ENCODE measurements at places on chromosomes 3 and 15.

- H3K36me3 ChIP-seq = no peaks in the 10 kb centered on the region
- peaks cover 4% of the 10 kb centered on the region for H3K4me1 ChIP-seq
- DNase-seq = no peak
- no peak overlapping the region for H3K27ac ChIP-seq
- peaks cover 36% of the 10 kb centered on the region for H3K27me3 ChIP-seq
These were observed 5.3 kb upstream of the CEMIP start for GRCh38 chr15:80773792-80774352.

DNA sequence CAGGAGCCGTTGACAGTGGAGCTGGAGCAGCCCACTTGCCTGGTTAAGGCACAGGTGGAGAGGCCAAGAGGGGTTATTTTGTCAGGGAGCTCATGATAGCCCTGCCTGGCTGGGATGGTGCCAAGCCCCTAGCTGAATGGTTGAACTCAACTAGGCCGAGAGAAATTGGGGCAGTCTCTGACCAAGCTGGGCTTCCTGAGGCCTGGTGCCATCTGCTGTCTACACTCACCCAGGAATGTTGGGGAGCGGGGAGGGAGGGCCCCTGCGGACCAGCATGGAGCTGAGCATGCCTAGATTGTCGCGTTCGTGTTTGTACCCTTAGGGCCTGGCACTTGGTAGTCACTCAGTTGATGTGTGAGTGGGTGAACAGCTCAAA, 1.2 kb downstream of the BRPF1 start:
- peaks cover 64% of the 10 kb centered on the region for H3K4me1 ChIP-seq
- H3K27ac ChIP-seq = peak overlapping the region; percentile 94
- no peak for DNase-seq

DNA sequence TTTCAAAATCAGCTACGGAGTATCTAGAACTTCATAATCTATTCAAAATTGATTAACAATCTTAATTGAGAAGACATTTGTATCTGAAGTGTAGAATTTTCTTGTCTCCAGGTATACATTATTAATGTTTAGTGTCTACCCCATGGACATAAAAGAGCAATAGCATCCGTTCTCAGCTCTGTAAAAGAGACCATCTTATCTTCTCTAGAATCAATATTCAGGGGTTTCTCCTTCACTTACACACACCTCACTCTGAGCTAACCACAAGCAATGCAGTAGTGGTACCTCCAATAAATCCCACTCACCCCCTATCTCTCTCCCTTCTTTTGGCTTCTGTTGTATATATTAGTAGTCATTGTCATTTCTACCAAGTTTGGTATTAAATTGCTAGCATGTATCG, 16.2 kb downstream of the MBNL1 start:
- peak overlapping the region; percentile 75 for H3K27ac ChIP-seq
- H3K27me3 ChIP-seq = no peaks in the 10 kb centered on the region
- H3K36me3 ChIP-seq = peaks cover 20% of the 10 kb centered on the region
- H3K4me1 ChIP-seq = peaks cover 80% of the 10 kb centered on the region
- peak overlapping the region; percentile 19 for H3K4me3 ChIP-seq

- no peaks in the 10 kb centered on the region for H3K27me3 ChIP-seq
- H3K36me3 ChIP-seq = no peaks in the 10 kb centered on the region
- no peak overlapping the region for H3K4me3 ChIP-seq
- no peak overlapping the region for H3K27ac ChIP-seq
These were observed 107.9 kb downstream of the LRTM1 start for GRCh38 chr3:54819946-54820345.

DNA sequence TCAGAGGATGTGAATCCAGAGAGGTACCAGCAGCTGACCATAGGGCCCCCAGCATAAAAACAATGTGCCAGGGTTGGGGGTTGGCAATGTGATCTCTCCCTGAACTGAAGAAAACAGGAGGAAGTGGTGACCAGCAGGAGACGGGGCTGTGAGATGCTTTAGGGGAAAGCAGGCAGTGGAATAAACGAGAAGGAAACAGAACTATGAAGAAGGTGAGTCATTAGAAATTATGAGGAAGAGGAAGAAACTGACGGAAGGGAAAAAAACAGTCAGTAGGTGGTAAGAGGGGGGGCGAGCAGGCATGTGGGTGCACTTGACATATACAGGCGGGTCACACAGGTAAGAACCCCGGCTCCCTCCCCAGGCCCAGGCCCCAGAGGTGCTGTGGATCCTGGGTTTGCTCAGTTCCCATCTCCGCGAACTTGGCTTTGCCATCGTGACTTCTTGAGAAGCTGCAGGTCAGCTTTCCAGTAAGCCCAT, 42.2 kb upstream of the B3GNT5 start:
- H3K27ac ChIP-seq = no peak overlapping the region
- H3K27me3 ChIP-seq = peaks cover 3% of the 10 kb centered on the region

DNA sequence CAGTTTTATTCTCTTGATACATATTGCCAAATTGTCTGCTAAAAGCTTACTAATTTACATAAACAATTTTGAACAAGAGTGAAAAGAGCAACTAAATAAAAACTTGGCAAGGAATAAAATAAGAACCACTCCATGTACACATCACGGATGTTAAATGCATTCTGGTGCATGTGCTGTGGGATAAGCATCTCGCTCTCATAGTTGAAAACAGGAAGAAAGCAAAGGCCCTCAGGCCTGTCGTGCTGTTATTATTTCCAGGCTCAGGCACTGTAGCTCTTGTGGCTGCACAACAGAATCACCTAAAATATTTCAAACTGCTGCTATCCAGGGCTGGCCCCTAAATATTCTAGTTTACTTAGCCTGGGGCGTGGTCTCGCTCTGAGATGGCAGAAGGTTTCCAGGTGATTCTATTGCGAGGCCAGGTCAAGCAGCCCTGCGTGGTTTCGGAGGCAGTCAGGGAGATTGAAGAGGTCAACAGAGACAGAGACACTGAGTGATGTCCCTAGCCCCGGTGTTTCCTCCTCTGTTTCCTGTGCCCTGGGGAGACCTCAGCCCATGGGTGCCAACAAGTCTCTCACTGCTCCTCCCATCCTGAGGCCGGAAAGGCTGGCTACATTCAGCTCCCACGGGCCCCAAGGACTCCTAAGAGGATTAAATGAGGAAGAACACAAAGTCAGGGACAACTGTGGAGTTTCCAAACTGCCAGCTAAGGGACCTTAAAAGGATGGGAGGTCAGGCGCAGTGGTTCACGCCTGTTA, 18.2 kb upstream of the PDIA5 start:
- H3K36me3 ChIP-seq = no peaks in the 10 kb centered on the region
- DNase-seq = no peak
- H3K27me3 ChIP-seq = peaks cover 36% of the 10 kb centered on the region
- no peaks in the 10 kb centered on the region for H3K4me1 ChIP-seq

GRCh38 chr3:111616417-111617105, 21.4 kb upstream of the ZBED2 start:
- peaks cover 86% of the 10 kb centered on the region for H3K36me3 ChIP-seq
- no peaks in the 10 kb centered on the region for H3K27me3 ChIP-seq

DNA sequence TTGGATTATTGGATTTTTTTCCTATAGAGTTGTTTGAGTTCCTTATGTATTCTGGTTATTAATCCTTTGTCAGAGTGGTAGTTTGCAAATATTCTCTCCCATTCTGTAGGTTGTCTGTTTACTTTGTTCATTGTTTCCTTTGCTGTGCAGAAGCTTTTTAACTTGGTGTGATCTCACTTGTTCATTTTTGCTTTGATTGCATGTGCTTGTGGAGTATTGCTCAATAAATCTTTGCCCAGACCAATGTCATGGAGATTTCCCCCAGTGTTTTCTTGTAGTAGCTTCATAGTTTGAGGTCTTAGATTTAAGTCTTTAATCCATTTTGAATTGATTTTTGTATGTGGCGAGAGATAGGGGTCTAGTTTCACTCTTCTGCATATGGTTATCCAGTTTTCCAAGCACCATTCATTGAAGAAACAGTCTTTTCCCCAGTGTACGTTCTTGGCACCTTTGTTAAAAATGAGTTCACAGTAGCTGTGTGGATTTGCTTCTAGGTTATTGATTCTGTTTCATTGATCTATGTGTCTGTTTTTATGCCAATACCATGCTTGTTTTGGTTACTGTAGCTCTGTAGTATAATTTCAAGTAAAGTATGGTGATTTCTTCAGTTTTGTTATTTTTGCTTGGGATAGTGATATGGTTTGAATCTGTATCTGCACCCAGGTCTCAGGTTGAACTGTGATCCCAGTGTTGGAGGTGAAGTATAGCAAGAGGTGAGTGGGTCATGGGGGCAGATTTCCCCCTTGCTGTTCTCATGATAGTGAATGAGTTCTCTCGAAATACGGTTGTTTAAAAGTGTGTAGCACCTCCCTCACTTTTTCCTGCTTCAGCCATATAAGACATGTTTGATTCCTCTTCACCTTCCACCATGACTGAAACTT, 46.1 kb upstream of the TNFSF10 start:
- no peak overlapping the region for H3K27ac ChIP-seq
- DNase-seq = no peak
- peaks cover 27% of the 10 kb centered on the region for H3K36me3 ChIP-seq
- peaks cover 9% of the 10 kb centered on the region for H3K4me1 ChIP-seq

Data from activated naive CD4-positive, alpha-beta T cell treated with anti-CD3 and anti-CD28 coated beads, Interleukin-2, amount 10 ng/mL, durations not matched to agents 7 days and 5 days (primary cell).